ENCODE measurements at places on chromosomes 7 and 10. TPM values are rescaled to one million over a fixed set of nuclear protein-coding genes. Genes with fewer than 3 reads are reported as not detected.

Gene CALML3
- total RNA-seq: not detected

Gene SPDYE11
- total RNA-seq: not detected

Gene TMEM273
- total RNA-seq: not detected

Gene OR2A42
- total RNA-seq: not detected

Gene JMJD1C
- 33.5 TPM for total RNA-seq

Gene PDZD7
- 2.2 TPM for total RNA-seq

Gene PRR15
- 0.12 TPM for total RNA-seq

Gene NXPH1
- total RNA-seq: not detected

Gene SLC35B4
- total RNA-seq: 29.7 TPM

Gene PGAM2
- 0.37 TPM for total RNA-seq

Gene ERVW-1
- total RNA-seq: not detected

Gene EIF4H
- total RNA-seq: 377 TPM

Gene PLXNA4
- 0.11 TPM for total RNA-seq

Gene CYP2C8
- not detected for total RNA-seq

Gene SSMEM1
- not detected for total RNA-seq

Gene PRPS1L1
- not detected for total RNA-seq

Gene PAPOLB
- total RNA-seq: not detected

Gene MEOX2
- not detected for total RNA-seq

Gene TMEM196
- total RNA-seq: not detected

Gene OLAH
- total RNA-seq: not detected

Gene CAMK1D
- 0.34 TPM for total RNA-seq

Gene AMPH
- 6.2 TPM for total RNA-seq

Gene EFCAB10
- not detected for total RNA-seq

Gene TMED4
- 84.0 TPM for total RNA-seq

Gene CH25H
- total RNA-seq: not detected

Gene PODXL
- total RNA-seq: 10.7 TPM

Gene ZNF503
- 9.7 TPM for total RNA-seq

Gene PSD
- total RNA-seq: 0.37 TPM

Gene LBX1
- total RNA-seq: not detected

Gene TWIST1
- total RNA-seq: 44.5 TPM

Gene SLC13A4
- not detected for total RNA-seq

Gene EMX2
- not detected for total RNA-seq

Gene CRHR2
- total RNA-seq: not detected

Gene PRKCQ
- total RNA-seq: not detected

Gene FAM221A
- not detected for total RNA-seq

Gene CCDC186
- total RNA-seq: 10.9 TPM

Gene IFIT1B
- not detected for total RNA-seq

Gene CCL24
- total RNA-seq: not detected

Gene CRTAC1
- not detected for total RNA-seq

Gene ANKRD30A
- total RNA-seq: not detected

Gene CYP3A7
- total RNA-seq: not detected

Gene KCNMA1
- 156 TPM for total RNA-seq

Gene POLR2J2
- total RNA-seq: 8.2 TPM

Gene CALCR
- not detected for total RNA-seq

Gene AGBL3
- total RNA-seq: 0.63 TPM

Gene TFPI2
- total RNA-seq: 34.9 TPM

Gene DLX6
- not detected for total RNA-seq

Gene FLNC
- 517 TPM for total RNA-seq

Gene ARHGEF5
- total RNA-seq: not detected

Gene CALHM2
- 40.9 TPM for total RNA-seq

Gene LLCFC1
- not detected for total RNA-seq
